ENCODE measurements at places on chromosomes 1 and 21.

GRCh38 chr1:75035536-75035935 is 98.7 kb upstream of the LHX8 start:
- DNase-seq: no peak

GRCh38 chr1:31761883-31762282 is 2.3 kb downstream of the ADGRB2 start:
- no peak for DNase-seq

DNA sequence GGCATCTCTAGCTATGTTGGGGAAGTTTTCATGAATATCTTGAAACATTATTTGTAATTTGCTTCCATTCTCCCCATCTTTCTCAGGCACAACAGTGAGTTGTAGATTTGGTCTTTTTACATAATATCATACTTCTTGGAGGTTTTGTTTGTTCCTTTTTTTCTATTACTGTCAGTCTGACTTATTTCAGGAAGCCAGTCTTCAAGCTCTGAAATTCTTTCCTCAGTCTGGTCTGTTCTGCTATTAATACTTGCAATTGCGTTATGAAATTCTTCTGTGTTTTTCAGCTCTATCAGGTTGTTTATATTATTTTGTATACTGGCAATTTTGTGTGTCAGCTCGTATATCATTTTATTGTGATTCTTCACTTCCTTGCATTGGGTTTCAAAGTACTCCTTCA is 424.6 kb upstream of the PTBP2 start:
- DNase-seq: no peak

DNA sequence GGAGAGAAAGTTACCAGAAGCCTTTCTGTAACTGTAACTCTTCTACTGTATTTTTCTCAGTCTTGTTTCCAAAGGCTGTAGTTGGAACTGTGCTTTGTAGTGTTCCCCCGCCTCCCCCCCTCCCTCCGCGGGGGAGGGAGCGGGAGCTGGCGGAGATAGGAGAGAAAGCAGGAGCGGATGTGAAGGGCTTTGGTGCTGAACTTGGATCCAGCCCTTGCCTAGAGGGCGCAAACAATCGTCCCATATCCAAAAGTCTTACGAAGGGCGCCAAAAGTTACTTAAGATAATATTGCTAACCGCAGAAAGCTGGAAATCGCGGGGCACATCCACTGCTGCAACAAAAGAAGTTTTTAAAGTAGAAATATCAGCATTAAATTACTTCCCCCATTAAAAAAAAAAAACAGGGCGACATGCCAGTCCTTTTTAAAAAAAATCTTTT is 2.4 kb upstream of the NFIA start:
- peak; percentile 68 for DNase-seq

GRCh38 chr1:43239484-43239883 is 30.3 kb upstream of the TMEM125 start:
- DNase-seq: no peak

DNA sequence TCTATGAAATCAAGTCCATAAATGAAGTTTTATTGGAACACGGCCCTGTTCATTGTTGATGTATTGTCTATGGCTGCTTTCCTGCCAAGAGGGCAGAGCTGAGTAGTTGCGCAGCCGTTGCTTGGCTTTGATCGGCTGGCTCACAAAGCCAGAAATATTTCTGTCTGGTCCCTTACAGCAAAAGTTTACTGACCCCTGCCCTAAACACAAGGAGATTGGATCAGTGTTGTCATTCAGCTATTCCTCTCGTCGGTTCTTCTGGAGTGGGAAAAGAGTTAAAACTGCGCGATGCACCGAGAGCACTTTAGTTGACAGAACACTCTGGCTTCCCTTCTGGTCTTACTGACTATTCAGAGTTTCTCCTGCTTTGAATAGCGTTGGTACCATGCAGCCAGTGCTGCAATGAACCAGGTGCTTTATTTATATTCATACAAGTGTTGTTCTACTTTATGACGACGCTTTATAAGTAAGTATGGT is 868 bp downstream of the ZBTB40 start:
- no peak for DNase-seq

- DNase-seq: no peak
Observed at GRCh38 chr1:100387209-100387608, 34.9 kb downstream of the CDC14A start.

DNA sequence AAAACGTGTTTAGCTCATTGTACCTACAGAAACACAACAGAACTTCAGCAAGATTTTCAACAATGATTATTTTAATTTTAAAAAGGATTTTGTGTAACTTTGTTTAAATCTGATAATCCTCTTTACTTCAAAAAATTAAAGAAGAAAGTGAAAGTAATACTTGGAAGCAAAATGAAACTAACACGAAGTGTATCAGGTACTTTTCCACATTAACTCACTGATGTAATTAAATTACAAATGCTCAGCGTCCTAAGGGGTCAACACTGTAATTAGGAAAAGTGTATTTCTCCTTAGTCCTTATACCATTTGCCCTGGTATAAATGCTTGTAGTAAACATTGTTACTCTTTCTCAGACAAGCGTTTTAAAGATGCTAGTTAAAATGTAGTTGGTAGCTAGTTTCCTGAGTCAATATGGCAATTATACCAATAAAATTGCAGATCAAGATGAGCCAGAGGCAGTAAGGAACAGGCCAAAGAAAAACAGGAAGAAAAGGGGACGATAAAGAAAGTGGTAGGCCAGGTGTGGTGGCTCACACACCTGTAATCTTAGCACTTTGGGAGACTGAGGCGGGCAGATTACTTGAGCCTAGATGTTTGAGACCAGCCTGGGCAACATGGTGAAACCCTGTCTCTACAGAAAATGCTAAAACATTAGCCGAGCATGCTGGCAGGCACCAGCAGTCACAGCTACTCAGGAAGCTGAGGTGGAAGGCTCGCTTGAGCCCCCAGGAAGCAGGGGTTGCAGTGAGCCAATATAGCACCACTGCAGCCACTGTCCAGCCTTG is 553.0 kb downstream of the SMYD3 start:
- no peak for DNase-seq

DNA sequence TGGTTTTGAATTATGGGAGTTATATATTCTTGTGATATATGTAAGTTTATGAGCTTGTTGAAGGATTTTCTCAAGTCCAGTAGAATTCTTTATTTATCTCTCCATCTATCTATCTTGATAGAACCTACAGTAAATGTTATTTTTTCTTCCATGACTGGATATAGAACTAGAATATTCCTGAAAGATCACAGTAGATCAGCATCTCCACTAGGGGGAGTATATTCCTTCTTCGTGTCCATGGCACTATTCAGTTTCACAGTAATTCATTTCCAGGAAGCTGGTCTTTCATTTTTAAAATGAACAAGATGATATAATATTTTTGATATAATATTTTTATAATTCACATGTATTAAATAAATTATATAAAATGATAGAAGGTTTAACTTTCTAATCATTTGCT is 18.8 kb downstream of the TMPRSS15 start:
- peak; percentile 24 for DNase-seq

DNA sequence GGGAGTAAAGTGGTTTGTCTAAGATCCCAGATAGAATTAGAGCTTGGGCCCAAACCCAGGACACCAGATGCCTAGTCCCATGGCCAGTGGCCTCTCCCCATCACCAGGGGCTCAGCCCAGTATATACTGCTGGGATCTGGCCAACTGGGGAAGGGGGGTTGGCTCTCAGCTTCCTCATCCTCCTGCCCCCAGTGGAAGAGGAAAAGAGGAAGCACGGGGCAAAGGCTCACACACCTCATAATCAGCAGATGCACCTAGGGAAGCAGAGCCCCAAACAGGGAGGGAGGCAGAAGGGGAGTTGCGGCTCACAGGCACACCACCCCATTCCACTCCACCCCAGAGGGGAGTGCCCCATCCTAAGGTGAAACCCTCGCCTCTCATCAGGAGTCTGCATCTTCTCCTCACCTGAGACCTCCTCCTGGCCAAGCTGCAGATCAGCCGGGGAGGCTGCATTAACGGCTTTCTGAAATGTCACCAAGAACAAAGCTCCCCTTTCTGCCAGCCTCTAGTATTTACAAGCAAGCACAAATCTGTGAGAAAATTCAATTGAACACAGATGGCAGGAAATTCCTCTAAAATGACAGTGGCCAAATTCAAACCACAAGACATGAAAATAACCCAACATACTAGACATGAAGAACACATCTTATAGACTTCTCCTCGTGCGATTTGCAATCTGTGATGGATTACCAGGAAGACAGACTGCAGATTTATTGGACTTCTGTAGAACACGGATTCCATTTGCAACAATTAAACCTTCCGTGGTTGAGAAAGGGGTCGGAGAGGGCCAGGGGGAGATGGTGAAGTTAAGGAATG is 82.8 kb downstream of the GLIS1 start:
- no peak for DNase-seq

- no peak for DNase-seq
Observed at GRCh38 chr1:15546641-15547040, 20.0 kb downstream of the DNAJC16 start.

GRCh38 chr1:16717336-16718098 is 22.8 kb upstream of the RNU1-4 start:
- no peak for DNase-seq
